ENCODE measurements at places on chromosomes 2 and 18. TPM values are rescaled to one million over a fixed set of nuclear protein-coding genes. Genes with fewer than 3 reads are reported as not detected.
A peak's percentile ranks its signal among the peaks of the same experiment; 100 is the strongest.

The TEX51 gene
- not detected for total RNA-seq

The TTC31 gene
- total RNA-seq, result 22.5 TPM

The PLA2R1 gene
- 19.0 TPM for total RNA-seq

The ERLEC1 gene
- total RNA-seq, result 38.7 TPM

The SUPT7L gene
- total RNA-seq, result 33.7 TPM

The FEZ2 gene
- 56.9 TPM for total RNA-seq

The TFCP2L1 gene
- 15.7 TPM for total RNA-seq

The GALNT14 gene
- total RNA-seq, result 7.0 TPM

The TUBA3E gene
- not detected for total RNA-seq

The IFT172 gene
- total RNA-seq, result 40.4 TPM

The SERPINB8 gene
- 22.0 TPM for total RNA-seq

The KCNG2 gene
- total RNA-seq, result not detected

The ALKAL2 gene
- total RNA-seq, result 1.9 TPM

The ACMSD gene
- total RNA-seq, result not detected

The KLHL41 gene
- total RNA-seq, result 1.1 TPM

GRCh38 chr18:364256-364826 lies 96.5 kb upstream of the THOC1 start:
- DNase-seq, result no peak

- no peak for DNase-seq
Measured at GRCh38 chr2:211454679-211455078, 898.3 kb downstream of the CPS1 start.

GRCh38 chr18:55336438-55337100 lies 251.4 kb downstream of the TCF4 start:
- no peak for DNase-seq

- DNase-seq, result no peak
Measured at GRCh38 chr2:74536166-74536950, 6.6 kb downstream of the HTRA2 start.

DNA sequence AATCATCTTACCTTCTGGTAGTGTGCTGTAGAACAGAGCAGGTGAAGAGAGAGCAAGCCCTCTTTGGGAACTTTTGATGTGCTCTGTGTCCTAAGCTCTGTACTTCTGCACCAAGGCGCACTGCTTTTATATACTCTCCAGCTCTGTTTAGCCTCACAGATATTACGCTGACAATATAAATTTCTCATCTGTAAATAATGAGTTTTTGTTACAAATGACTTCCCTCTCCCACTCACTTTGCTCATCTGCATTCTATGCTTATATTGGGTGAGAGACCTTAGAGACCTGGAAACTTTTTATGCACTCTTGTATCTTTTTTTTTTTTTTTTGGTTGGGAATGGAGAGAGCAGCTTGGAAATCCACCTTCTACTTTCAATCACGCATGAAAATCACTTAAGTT lies at the start of gene GCG:
Gene GCG (minus strand): TSS at position 101 of the 400 bp plus-strand sequence. CDS start 3,069 bp downstream, outside the sequence.
- DNase-seq, result no peak

DNA sequence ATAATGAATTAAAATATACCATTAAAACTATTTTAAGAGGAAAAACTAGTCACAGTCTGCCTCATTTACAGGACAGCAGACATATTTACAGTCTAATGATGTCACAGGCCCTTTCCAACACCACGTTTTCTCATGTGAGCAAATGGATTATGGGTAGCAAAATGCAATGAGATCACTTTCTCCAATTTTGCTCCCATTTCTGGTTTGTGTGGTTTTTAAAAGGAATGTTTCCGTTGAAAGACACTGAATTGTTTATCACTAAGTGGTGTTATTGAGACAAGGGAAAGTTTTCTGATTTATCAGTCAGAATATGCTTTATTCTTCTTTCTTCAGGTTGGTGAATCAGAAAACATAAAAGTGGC lies 11.4 kb upstream of the NR4A2 start:
- DNase-seq, result no peak

DNA sequence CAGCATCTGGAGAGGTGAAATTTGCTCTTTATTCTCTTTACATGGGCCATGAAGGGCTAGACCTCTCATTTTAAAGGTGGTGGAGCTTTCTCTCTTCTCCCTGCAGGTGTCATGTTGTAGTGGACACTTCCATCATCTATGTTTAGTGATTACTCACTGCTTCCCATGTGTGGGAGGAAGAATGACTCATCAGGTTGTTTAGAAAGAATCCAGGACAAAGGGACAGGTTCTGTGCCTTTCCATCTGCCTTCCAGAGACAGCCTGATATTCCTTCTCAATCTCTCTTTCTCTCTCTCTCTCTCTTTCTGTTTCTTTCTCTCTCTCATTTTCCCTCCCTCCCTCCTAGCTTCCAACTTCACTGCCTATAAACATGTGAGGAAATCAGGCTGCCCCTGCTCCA lies 38.7 kb downstream of the SCG2 start:
- DNase-seq, result no peak

- no peak for DNase-seq
Measured at GRCh38 chr2:134897932-134898331, 20.7 kb upstream of the CCNT2 start.

- peak; percentile 84 for DNase-seq
Measured at GRCh38 chr2:25279091-25279651, 62.6 kb downstream of the DNMT3A start.

GRCh38 chr18:56563568-56563967 lies 74.8 kb downstream of the TXNL1 start:
- no peak for DNase-seq

DNA sequence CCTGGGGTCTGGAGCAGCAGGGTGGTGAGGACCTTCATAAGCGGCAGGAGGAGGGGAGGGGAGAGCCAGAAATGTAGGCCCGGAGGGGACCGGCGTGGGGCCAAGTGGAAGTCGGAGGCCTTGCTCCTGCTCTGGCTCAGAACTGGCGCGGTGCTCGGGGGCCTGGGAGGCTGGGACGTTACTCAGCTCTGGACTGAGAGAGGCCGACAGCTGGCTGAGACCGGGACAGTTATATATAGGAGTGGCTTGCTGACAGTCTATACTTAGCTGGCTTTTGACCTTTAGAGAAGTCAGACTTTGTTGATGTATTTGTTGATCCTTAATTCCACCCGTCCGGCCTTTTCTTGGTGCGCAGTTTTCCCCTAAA lies 15.7 kb downstream of the IGFBP5 start:
- no peak for DNase-seq

DNA sequence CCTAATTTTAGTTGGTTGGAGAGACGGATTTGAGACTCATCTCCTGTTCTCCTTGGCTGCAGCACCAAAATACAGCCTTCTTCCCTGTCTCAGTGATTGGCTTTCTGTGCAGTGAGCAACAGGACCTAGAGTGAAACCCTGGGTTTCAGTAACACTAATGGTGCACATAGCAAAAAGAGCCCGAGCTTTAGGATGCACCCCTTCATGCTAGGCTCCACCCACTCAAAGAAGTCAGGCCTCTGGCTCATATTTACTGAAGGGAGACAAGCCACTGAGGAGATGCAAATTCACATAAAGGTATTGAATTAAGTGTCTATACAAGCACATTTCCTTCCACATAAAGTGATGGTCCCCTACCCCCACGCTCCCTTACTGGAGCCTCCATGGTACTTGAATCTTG lies 131.9 kb upstream of the CHAC2 start:
- DNase-seq, result no peak

- DNase-seq, result no peak
Measured at GRCh38 chr2:179553382-179553781, 288.8 kb upstream of the SESTD1 start.

GRCh38 chr2:181465676-181466375 lies 8.6 kb downstream of the ITGA4 start:
- no peak for DNase-seq

DNA sequence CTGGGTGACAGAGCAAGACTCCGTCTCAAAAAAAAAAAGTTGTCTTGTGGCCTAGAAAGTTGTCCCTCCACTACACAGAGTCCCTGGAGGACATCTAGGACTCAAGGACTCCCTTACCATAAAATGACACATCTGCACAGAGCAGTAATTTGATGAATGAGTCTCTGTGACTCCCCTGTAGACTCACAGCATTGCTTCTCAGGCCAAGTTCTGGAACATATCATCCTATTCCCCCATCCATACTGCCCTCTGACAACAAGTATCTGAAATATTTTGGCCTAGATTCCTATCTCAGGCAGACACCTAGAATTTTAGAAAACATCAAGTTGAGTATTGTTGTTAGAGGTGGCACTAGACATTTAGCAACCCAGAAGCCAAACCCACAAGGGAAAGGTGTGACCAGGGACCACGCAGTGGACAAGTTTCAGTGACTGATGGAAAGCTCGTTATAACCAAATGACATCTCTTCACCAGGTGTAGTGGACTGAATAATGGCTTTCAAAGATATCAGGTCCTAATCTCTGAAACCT lies 97.9 kb upstream of the ATP8B1 start:
- DNase-seq, result no peak

DNA sequence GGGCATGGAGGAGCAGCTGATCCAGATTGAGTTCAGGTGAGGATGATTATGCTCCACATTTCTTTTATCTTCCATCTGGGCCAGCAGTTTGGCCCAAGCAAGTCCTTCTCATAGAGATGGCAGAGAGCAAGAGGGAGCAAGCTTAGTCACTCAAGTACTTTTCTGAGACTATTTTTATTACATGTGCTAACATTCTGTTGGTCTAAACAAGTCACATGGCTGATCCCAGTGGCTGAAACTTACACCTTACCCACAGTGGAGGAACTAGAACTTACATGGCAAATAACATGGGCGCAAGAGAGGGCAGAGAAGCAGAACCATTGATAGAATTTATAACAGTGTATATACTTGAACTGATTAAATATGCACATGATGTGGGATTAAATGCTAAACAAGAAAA lies 105.7 kb downstream of the KYNU start:
- no peak for DNase-seq

DNA sequence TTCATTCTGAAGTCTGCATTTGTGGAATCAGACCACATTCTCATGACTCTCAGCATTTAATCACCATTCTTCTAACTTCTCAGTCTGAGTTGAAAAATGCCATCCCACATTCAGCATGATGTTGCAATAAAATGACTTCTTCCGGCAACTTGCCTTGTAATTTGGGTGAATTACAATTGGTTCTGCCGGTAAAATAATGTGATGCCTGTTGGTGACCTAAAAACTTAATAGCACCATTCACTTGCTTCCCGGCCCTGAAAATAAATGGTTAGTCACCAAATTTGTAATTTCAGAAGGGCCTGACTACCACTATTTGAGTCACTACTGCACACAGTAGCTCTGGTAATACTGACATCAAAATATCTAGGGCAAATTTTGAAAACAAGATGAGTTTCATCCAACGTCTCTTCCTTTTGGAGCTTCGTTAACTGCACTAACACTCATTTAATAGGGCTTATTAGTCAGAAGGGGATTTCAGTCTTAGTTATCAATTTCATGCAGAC lies 637.1 kb upstream of the CHAC2 start:
- DNase-seq, result no peak

DNA sequence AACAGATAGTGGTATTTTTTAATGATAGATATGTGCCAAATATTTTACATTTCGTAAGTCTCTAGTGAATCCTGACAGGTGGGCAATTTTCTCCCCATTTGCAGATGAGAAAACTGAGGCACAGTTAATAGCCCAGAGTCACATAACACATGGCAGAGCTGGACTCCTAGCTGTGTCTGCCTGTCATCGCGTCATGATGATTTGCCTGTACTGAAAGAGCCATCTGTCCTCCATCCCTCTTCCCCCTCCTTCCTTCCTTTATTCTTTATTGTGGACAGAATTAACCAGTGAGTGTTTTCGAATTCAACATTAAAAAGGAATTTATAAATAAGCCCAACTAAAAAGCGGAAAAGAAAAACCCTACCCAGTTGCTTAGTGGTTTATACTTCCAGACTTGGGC lies 3.2 kb downstream of the DNAJB2 start:
- no peak for DNase-seq

- DNase-seq, result peak; percentile 41
Measured at GRCh38 chr2:238449241-238449640, 22.5 kb downstream of the ASB1 start.

DNA sequence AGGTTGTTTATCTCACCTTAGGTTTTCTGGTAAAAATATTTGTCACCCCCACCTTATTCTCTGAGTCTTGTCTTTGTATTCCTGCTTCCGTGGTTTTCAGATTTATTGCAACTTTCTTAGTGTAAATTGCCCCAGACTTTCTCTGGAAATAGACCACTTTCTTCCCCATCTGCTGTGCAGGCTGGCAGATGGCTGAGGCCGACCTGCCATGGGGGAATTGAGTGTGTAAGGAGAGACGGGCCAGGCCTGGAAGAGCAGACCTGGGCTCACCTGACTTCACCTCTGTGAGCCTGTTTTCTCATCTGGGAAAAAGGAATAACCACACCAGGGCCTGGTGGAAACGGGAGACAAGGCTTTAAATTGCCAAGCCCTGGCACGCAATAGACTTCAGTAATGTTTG lies 44.9 kb downstream of the ACKR3 start:
- no peak for DNase-seq

DNA sequence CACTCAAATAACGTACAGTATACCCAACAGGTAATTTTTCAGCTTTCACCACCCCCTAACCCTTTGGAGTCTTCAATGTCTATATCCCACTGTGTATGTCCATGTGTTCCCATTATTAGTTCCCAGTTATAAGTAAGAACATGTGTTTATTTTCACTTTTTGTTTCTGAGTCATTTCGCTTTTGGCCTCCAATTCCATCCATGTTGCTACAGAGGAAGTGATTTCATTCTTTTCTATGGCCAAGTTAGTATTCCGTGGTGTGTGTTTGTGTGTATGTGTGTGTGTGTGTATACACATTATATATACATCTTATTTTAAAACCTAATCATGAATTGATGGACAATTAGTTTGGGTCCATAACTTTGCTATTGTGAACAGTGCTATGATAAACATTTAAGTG lies 464.4 kb downstream of the CMPK2 start:
- no peak for DNase-seq

- DNase-seq, result no peak
Measured at GRCh38 chr2:30641765-30642345, 165.4 kb downstream of the CAPN13 start.

DNA sequence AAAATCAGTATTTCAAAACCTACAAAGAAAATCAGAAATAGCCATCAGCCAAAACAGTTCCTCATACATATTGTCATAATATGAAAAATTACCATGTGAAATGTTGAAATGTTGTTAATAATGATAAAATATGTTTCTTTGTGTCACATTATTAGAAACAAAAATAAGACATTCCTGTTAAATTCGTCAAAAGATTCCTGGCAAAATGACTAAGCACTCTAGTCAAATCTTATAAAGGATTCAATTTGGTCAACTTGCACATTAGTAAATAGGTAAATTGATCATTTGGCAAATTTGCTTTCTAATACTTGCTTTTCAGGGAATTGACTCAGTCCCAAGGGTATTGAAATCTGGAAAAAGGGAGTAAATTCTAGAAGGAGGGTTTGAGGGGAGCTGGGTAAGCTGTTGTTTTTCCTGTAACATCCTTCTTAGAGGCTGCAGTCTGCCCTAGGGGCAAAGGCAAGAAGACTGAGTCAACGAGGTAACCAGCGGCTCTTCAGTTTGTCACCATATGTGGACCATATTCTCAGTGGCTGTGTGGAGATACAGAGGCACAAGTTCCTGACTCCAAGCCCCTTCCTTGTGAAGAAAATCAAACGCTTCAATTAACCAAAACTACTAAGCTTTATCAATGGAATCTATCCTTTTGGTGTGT lies 482.3 kb downstream of the TNS1 start:
- DNase-seq, result no peak

GRCh38 chr2:33011941-33012340 lies 65.2 kb downstream of the LTBP1 start:
- DNase-seq, result no peak
